CD8-positive, alpha-beta T cell (primary cell): ENCODE measurements at places on chromosomes 1 and 21.

DNA sequence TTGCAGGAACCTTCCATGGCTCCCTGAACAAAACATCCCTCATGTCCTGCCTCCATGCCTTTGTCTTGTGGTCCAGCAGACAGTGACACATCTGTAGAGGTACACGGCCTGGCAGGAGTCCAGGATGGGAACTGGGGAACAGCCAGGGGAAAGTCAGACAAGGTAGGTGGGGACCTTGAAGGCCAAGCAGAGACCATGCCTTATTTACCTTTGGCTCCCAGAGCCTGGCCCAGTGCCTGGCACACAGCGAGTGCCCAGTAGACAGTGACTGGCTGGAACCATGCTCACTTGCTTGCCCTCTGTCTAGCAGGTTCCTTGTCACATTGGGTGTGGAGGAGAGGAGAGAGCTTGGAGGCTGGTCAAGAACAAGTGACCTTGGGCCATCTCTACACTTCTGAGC, 81.0 kb downstream of the BCAR3 start:
- DNase-seq, result no peak

- no peak for DNase-seq
Observed at GRCh38 chr1:7753641-7754040, 17.5 kb upstream of the VAMP3 start.

DNA sequence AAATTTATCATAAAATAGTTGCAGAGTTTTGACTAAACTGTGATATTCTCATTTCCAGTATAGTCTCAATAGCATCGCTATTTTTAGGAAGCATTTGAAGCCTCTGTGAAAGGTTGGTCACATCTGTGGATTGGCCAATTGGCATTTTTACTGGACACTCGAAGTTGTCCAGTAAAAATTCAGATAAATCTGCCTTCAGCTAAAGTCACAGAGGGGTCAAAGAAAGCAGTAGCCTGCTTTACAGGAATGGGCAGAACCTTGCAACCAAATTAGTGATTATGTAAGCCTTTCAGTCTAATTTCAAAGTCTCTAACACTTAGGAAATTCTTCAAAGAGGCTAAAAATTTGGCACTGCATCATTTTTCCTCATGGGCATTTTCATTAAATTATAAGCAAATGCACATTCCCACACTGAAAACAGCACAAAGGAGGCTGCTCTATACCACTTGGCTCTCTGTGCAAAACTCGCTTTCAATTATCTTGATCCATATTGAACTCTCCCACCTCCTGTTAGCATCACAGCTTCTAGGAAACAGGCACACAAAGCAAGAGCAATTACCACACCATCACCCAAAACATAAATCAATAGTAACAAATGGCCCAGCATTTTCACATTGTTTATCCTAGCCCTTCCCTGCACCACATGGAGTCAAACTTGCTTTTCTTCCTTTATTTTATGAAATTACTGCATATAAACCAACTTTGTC, 318.5 kb upstream of the DUSP10 start:
- DNase-seq, result no peak

GRCh38 chr1:63747445-63747844, 26.4 kb upstream of the ROR1 start:
- no peak for DNase-seq

DNA sequence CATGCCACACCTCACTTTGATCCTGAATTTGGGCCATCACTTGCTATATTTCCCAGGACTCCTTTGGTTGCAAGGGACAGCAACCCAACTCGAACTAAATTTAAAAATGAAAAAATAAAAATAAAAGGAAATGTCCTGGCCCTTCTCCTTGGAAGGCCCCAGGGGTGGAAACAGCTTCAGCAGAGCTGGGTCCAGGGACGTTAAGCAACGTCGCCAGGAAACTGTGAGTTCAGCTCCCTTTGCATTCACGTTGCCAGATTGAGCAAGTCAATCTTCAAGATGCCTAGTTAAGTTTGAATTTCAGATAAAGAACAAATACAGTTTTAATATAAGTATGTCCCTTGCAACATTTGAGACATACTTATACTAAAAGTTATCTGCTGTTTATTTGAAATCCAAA, 14.6 kb upstream of the SPSB1 start:
- DNase-seq, result no peak

- DNase-seq, result no peak
Observed at GRCh38 chr1:243420016-243420945, 164.4 kb downstream of the SDCCAG8 start.

DNA sequence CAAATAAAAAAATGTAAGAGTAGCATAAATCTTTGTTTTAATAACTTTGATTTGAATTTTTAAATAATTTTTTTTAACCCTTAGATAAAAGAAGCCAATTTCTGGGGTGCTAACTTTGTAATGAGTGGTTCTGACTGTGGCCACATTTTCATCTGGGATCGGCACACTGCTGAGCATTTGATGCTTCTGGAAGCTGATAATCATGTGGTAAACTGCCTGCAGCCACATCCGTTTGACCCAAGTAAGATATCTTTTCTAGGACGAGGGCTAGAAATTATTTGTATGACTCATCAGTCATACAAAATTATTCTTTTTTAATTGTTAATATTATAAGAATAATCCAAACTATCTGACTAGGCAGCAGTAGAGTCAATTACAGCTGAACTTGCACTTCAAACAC, 71.2 kb downstream of the GPR161 start:
- no peak for DNase-seq

GRCh38 chr21:35428489-35428888, 379.4 kb upstream of the RUNX1 start:
- peak; percentile 44 for DNase-seq

GRCh38 chr1:2984399-2985061, 36.7 kb upstream of the ACTRT2 start:
- no peak for DNase-seq

- DNase-seq, result peak; percentile 52
Observed at GRCh38 chr1:64861611-64862010, 104.7 kb downstream of the JAK1 start.

DNA sequence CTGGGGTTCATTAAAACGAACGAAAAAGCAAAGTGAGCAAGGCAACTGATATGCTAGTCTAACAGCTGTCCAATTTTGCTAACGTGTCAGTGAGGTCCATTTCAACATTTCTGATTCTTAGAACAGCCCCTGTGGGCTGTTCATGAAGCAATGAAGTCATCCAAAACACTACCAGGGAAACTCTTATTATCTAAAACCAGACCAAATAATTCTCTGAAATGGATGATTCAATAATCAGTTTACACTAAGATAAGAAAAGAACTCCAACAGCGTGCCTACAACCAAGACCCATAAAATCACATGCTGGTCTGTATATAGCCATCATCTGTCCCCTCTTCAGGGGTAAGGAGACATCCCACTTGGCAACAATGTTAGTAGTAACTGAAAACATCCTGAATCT, 122.7 kb downstream of the TGFBR3 start:
- DNase-seq, result no peak

DNA sequence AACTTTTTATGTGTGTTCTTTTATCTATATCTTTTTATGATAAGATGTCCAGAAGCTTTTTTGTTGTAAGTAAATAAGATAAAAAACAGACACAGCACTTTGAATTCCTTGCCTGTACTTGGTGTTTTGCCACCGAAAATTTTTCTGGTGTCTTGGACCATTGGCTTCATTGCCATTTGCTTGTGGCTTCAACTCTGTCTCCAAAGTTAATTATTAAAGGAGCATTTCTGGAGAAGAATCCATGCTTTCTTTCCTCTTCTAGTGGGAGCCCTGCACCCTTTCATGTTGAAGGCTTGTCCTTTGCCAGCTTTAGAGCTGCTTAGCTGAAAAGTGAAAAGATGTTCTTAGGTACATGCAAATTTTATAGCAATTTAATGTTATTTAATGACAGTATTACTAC, 112.2 kb downstream of the DYRK1A start:
- no peak for DNase-seq

- no peak for DNase-seq
Observed at GRCh38 chr1:232943679-232944252, 6.6 kb upstream of the NTPCR start.

DNA sequence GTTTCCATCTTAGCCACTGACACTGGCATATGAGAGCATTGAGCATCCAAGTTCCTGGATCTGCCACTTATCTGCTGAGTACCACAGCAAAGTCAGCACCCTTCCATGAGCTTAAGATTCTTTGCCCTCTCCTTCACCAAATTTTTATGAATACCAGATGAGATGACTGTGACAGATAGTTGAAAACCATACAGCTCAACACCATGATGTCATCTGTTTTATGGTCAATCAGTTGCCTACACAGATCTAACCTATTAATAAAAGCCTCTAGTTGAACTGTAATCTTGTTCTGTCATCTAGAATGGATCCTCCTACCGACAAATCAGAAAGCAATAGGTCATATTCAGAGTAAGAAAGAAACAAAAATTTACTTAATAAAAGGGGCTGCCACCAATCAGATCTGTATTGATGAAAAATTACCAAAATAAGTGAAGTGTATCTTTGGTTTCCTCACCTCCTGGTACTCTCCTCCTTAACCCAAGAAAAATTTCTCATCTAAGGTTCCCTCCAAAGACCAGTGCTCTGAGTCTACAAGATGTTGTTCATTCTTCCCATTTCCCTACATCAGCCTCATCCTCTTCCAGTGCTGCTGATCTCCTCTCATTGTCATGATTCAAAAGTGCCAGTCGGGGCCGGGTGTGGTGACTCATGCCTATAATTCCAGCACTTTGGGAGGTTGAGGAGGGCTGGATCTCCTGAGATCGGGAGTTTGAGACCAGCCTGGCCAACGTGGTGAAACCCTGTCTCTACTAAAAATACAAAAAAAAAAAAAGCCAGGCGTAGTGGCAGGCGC, 138.8 kb upstream of the CTTNBP2NL start:
- DNase-seq, result no peak

GRCh38 chr1:21254335-21254951, 35.8 kb downstream of the ECE1 start:
- no peak for DNase-seq

GRCh38 chr1:6757719-6758435, 27.4 kb upstream of the CAMTA1 start:
- DNase-seq, result no peak

GRCh38 chr21:25518491-25518911, 88.8 kb downstream of the MRPL39 start:
- DNase-seq, result no peak

DNA sequence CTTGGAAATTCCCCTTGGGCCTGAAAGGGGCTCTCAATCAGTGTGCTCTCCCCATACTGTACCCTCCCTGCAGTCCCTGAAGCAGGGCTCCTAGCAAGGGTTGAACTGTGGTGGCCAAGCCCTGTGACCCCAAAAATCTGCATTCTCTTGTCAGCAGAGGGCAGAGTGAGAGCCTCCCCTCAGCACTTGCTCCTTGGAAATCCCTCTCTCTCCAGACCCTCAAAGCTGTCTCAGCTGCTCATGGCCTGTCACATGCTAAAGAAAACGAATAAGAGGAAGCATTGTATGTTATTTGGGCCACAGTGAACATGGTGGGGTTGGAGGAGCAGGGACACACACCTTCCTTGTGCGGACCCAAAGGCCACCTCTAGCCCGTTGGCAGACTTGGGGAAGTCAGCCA, 47.2 kb upstream of the SYNC start:
- DNase-seq, result no peak

GRCh38 chr1:1026599-1027413, 6.9 kb downstream of the AGRN start:
- no peak for DNase-seq

GRCh38 chr1:19081218-19081893, 124.9 kb upstream of the IFFO2 start:
- DNase-seq, result no peak

DNA sequence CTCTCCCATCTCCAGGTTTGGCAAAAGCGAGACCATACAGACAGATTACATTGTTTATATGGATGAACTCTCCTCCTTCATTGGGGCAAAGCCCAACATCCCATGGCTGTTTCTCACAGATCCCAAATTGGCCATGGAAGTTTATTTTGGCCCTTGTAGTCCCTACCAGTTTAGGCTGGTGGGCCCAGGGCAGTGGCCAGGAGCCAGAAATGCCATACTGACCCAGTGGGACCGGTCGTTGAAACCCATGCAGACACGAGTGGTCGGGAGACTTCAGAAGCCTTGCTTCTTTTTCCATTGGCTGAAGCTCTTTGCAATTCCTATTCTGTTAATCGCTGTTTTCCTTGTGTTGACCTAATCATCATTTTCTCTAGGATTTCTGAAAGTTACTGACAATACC, 26.4 kb downstream of the FMO3 start:
- DNase-seq, result no peak

- DNase-seq, result no peak
Observed at GRCh38 chr1:35707601-35708440, 10.9 kb downstream of the C1orf216 start.

DNA sequence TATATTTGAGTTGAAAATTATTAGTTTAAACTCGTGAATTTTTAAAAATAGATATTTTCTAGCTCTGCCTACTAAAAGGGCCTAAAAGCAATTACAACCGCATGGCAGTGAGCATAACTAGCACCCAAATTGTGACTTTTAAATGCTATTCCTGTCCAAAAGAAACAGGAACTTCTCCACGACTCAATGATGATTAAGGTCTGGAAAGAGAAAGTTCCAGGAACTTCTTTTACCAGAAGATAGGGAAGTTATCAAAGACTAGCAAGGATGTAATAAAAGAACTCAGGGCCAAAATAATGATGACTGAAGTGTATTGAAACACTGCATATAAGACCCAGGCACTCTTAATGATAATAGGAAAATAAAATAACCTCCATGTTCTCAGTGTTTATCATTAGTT, 313.0 kb downstream of the PLPP3 start:
- no peak for DNase-seq

DNA sequence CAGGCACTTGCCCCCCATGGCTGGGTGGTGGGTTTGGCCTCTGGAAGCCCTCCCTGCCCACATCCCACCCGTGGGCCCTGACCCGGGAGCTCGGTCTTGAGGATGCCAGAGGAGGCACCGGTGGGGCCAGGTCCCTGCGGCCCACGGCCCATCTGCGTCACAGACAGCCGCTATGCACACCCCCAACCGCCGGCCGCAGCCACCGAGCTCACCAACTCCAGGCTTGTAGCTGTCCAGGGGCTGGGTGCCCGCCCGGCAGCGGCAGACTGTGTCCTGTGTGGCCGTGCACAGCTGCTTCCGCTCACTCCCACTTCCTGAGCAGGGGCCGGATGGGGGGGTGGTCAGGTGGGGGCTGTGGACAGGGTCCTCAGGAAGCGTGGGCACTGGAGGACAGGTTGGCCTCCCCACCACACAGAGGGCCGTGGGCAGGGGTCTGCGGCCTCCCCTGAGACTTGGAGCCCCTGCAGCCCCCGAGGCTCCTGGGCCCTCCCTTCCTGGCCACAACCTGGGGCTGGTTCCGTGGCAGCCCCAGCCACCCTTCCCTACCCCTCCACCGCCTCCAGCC, 1.1 kb downstream of the TNFRSF4 start:
- DNase-seq, result peak; percentile 83

- no peak for DNase-seq
Observed at GRCh38 chr1:225477296-225477911, 49.6 kb upstream of the LBR start.

GRCh38 chr21:16294128-16294527, 564.3 kb downstream of the USP25 start:
- DNase-seq, result no peak

DNA sequence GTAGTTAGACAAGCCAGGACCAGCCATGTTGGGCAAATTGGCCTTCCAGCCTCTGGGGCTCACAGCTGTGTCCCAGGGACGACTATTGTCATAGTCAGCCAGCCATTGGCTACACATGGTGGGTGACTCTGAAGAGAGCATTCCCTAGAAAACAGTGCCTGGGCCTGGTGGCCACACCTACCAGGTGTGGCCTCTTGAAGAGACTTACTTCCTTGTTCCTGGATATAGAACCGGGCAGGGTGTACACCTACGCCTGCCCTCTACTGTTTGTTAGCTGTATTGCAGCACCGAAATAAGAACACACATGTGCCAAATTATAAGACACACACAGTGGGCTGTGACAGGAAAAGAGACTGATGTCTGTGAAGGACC, 134.6 kb upstream of the ARHGEF16 start:
- no peak for DNase-seq

- peak; percentile 6 for DNase-seq
Observed at GRCh38 chr1:232793944-232794343, 11.3 kb upstream of the MAP10 start.
